ENCODE measurements at places on chromosomes 3 and 15.
A peak's percentile ranks its signal among the peaks of the same experiment; 100 is the strongest.

DNA sequence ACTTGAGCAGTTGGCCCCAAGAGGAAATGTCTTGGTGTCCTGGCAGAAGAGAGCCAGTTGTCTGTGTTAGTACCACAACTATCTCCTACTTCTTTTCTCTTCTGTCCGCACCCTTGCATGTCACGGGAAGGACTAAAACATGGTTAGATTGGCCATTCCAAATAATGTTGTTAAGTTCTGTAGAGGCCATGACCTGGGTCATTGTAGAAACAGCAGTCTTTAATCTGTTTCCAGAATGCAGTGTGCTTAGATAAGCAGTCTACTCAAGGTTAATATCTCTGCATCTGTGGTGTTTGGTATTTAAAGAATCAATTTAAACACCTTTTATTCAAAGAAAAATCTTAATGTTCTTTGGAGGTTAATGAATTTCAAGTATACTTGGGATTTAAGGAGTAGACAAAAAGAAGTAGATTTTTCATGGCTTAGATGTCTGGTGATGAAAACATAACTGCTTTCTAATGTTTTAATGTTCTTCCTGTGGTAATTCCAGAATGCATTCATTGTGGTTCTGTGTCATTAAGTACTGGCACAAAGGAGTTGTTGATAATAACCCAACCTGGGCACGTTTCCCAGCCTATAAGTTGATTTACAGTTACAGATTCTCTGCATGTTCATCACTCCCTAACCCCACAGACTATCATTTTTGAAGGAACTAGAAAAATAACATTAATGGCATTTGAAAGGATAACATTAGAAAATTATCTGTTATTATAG is 58.9 kb downstream of the TMEM108 start:
- peak; percentile 51 for DNase-seq

DNA sequence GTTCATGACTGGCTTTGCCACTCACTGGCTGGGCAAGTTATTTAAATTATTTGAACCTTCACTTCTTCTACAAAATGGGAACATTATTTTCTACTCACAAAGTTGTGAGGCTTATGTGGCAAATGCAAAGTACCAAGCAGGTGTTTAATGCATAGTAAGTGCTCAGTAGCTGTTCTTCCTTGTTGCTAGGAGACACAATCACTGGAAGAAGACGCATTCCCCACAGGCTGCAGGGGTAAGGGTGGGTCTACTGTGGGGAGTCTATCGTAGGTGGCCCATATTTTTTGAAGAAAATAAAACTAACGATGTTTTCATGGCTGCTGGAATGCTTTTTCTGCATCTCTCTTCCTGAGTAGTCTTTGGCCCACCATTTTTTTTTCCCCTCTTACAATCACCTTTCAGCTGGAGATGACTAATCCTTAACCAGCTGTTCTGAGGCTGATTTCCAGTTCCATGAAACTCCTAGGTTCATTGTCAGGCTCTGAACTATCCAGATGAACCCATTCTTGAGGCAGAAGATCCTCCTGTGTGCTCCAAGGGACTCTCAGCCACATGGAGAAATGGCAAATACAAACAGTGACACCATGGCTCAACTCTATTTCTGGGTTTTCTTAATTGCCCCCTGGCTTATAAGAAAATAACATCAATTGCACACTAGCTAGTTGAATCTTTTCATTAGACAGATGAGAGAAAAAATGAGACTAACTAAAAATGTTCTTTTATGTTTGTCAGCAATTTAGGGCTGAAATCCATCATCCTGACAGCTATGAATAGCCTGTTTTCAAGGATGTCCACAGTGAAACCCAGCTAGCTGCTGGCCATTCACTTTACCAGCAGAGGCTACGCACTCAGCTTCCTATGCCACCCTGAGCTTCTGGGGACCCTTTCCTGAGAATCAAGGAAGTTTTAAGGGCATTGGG is 108.3 kb upstream of the ETV5 start:
- DNase-seq = no peak

DNA sequence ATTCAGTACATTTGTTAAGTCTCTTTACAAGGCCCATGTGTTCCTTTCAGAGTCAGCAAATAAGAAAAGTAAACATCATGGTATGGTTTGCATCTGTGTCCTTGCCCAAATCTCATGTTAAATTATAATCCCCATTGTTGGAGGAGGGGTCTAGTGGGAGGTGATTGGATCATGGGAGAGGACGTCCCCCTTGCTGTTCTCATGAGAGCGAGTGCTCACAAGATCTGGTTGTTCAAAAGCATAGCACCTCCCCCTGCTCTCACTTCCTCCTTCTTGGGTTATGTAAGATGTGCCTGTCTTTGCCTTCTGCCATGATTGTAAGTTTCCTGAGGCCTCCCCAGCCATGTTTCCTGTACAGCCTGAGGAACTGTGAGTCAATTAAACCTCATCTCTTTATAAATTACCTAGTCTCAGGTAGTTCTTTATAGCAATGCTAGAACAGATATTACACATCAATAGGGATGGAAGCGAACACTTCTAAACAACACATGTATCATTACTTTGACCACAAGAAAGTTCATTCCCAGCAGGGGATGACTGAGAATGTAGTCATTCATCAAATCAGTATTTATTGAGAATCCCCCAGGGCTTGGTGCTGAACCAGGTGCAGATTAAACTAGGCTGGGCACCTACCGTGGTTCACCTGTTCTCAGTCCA is 4.1 kb downstream of the EFCAB12 start:
- no peak for DNase-seq

DNA sequence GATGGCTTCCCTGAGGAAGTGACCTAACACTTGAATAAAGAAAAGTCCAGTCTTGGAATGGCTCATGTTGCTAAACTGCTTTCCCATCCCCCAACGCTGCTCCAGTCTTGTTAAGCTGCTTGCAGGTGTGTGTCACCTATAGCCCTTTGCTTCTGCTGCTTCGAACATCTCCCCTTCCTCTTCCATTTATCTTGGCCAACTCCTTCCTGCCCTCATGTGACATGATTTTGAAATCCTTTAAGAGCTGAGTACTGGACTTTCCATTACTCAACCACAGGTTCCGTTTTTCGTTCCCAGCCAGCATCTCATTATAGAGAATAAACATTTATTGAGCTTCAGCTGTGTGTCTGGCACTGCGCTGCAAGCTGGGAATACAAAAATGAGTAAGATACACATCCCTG is 1.7 kb downstream of the ATG7 start:
- no peak for DNase-seq
